ENCODE measurements at places on chromosomes 5 and 9.

GRCh38 chr5:59790376-59790775 lies 103.2 kb downstream of the PDE4D start:
- peak; percentile 41 for DNase-seq

DNA sequence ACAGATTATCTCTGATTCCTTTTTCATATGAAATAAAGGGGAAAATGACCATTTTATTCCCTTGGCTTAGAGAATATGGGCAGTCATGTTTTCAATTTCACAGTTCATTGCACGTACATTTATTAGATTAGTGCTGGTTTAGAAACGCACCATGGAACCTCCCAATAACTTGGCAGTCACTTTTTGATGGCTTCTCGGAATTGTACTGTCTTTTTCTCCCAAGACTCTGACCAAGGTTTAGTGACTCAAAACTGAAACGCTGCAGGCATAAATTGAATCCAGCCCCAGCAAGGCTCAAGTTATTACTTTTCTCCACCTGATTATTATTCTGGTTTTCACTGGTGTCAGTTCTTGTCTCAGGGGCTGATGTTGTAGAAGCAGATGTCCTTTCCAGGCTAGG lies 55.6 kb upstream of the EGFLAM start:
- DNase-seq, result no peak

GRCh38 chr9:114000671-114001409 lies 77.3 kb downstream of the AMBP start:
- no peak for DNase-seq

DNA sequence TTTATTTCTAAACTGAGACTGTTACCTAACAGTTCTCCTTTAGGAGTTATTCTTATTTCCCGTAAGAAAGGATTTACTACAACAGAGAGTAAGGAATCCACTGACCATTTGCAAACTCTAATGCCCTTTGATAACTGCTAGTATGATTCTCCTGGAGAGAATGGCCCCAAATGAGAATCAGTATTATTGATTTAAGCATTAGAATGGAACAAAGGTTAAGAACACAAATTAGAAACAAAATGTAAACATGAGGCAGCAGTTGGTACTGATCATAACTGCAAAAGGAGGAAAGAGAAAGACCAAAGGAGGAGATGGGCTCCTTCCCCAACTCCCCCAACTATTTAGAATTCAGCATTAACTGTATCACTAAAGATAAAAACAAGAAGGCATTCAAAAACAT lies 30.7 kb downstream of the PSIP1 start:
- no peak for DNase-seq

- DNase-seq, result no peak
Measured at GRCh38 chr5:137279521-137280231, 219.4 kb downstream of the SPOCK1 start.

DNA sequence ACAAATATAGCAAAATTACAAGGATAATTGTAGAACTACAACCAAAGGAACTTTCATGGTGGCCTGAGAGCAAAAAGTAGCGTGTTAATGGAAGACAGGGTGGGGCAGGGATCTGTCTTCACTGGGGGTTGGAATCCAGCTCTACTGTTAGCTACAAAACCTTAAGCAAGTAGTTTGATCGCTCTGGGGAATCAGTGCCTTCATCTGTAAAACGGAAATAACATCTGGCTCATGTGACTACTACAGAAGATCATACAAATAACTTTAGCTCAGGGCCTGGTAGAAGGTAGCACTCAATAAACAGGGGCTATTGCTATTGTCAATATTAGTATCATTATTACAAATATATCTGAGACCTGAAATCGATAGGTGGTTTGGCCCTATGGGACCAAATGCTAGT lies 40.4 kb downstream of the ZNF608 start:
- no peak for DNase-seq

DNA sequence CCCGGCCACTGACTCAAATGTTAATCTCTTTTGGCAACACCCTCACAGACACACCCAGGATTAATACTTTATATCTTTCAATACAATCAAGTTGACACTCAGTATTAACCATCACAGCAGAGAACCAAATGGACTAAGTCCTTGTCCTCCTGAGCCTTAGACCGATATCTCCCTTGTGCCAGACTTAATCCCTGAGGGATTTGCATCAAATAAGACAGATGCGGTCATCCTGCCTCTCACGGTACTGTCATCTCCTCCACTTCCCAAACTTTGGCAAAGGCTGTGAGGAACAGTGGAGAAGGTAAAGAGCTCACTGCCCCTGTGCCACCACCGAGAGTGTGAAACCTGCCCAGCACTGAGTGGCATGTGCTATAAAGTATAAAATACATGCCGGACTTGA lies 6.5 kb upstream of the PRRC2B start:
- DNase-seq, result no peak

DNA sequence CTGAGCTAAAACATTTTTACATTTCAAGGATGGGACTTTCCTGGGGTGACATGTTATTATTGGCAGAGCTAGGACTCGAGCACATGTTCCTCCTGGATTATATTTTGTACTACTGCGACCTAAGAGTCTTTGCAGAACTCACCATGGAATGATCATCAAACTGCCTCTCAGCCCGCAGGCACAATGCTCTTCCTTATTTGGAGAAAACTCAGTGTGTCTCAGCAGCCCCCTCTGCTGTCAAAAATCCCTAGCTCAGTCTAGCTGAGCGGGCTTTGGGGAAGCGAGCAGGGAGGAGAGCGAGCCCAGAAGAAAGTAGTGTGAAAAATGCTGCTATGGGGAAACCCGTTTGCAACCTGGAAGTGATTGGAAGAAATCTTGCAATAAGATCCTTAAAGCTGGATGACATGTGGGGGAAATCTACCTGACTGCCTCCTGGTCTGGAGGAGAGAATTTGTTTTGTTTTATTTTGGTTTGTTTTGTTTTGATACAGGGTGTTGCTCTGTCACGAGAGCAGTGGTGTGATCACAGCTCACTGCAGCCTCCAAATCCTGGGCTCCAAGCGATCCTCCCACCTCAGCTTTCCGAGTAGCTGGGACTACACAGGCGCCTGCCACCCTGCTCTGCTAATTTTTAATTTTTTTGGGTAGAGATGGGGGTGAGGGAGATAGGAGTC lies 89.9 kb upstream of the CLINT1 start:
- peak; percentile 95 for DNase-seq

- DNase-seq, result no peak
Measured at GRCh38 chr9:752681-753200, 88.8 kb upstream of the DMRT1 start.

DNA sequence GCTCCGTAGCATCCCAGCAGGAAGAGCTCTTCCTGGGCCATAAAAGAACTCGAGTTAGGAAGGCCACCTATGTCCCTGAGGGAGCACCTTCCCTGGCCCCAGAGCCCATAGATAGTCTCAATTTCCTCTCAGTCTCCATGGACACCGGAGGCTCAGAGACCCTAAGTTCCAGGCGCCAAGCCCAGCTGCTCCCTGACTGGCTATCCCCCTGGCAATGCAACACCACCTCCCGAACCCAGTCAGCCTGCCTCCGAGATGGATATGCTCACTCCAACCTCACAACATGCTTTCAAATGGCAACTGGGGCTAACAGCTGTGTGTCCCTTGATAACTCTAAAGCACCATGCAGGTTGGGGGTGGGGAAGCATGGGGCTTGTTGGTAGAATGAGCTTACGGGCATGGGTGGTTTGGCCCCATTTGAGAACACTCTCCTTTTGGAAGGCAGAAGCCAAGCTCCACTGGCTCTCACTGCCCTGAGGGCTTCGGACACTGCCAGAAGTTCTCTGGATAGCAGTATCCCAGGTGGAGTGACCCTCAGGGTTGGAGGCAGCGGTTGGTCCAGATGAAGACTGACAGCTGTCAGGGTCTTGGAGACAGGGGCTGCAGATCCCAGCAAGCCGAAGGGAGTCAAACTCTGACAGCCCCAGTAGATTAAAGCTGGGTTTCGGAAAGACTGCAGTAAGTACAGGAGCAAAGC lies 165.3 kb downstream of the PAX5 start:
- DNase-seq, result no peak

DNA sequence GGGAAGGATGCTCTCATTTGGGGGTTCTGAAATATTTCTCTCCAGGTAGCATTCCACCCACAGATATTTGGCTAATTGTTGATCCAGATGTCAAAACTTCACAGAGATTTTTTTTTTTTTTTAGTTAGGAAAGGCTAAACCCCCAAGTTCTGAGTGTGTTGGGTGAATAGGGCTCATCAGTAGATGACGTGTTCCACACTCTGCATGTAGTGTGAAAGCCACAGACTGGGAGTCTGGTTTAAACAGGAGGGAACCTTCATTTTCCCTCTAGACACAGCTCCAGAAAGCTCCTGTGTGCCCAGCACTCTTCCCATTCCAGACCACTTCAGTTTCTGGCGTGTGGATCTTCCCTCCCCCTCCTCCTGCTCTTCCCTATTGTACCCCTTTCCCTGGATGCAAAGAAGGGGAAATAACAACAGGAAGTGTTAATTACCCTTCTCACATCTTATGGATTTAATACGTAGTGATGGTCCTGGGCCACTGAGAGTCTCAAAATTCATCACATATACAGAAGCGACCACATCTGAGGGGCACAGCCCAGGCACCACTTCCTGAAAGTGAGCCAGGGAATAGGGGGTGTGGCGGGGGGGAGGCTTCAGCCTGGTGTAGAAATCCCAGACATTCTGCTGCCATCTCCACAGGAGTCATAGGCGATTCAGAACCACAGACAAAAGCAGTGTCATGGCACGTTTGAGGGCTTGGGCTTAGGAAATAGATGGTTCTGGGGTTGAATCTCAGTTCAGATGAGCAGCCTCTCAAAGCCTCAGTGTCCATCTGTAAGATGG lies 65.1 kb downstream of the DAP start:
- DNase-seq, result no peak

DNA sequence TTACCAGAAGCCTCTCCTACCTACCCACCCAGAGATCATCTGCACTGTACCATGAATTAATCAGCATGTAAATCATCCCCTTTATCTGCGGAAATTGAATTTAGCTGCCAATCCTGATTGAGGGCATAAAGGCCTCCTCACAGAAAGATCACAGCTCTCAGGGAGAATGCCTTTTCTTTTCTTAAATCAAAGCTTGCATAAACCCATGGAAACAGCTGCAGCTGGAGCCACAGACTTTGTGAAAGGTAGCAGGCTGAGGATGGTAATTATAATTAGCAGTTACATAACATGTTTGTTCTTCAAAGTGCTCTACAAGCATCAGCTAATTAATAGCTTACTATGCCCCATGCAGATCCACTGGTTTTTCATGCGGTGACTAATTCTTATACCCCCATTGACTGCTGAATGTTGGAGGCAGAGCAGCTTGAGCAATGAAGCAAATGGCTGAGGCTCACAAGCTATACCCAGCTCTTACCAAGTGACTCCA lies 54.6 kb downstream of the SUSD1 start:
- DNase-seq, result no peak

DNA sequence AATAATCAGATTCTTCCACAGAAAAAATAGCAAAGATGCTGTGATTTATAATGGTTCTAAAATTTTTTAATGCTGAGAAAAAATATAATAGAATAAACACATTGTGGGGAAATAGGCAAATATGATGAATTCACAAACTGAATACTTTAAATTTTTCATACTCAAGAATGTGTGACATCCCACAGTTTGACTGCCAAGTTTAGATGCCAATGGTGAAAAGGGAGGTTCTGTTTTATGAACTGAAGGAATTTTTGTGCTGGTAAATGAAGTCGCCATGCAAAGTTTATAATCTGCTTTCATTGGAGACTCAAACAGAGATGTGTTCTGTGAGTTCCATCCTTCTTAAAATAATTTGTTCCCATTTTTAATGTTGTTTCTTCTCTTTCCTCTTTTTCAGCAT lies 367.5 kb upstream of the ADAMTS16 start:
- no peak for DNase-seq

Data from fibroblast of villous mesenchyme (primary cell).